ENCODE measurements at places on chromosomes 2 and 18. TPM values are rescaled to one million over a fixed set of nuclear protein-coding genes. Genes with fewer than 3 reads are reported as not detected.

DNA sequence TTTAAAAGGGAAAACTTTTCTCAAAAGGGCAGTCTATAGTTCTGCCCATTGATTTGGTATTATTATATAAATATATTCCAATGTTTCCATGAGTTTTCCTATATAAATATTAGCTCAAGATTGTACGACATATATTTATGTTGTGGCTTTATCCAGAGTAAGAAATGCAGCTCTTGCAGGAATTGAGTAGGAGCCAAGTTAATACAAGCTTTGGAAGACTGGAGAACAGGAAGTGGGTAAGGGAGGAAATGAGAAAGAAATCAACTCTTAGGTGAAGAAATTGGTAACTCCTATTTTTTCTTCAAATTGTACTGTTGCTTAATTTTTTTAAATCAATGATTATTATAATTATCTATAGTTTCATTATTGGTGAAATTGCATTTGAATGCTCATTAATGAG is 105.4 kb upstream of the FAM117B start:
- no peak for DNase-seq

GRCh38 chr2:200417366-200417765 is 92.5 kb downstream of the KCTD18 start:
- no peak for DNase-seq

GRCh38 chr2:5454051-5454390 is 238.2 kb upstream of the SOX11 start:
- DNase-seq, result no peak

DNA sequence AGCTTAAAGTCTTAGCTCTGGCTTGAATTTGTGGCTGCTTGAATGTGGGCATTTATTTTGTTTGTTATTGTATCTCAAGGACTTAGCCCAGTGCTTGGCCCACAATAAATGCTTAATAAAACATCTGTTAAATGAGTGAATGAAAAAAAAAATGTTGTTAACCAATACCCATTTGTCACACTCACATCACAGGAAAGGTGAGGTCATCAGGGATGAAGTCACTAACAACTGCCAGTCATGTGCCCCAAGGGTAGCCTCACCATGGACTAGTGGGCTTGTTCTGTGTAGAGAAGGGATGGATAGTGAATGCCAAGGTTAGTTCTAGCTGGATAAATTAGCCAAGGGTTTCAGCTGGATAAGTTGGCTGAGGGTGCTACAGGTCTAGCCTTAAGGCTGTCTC is 3.0 kb downstream of the NRBP1 start:
- no peak for DNase-seq

- no peak for DNase-seq
Observed at GRCh38 chr18:34709750-34710441, at the start of gene DTNA. DTNA (plus strand) TSS chr18:34710298; CDS start chr18:34755977, 45,679 bp downstream.

DNA sequence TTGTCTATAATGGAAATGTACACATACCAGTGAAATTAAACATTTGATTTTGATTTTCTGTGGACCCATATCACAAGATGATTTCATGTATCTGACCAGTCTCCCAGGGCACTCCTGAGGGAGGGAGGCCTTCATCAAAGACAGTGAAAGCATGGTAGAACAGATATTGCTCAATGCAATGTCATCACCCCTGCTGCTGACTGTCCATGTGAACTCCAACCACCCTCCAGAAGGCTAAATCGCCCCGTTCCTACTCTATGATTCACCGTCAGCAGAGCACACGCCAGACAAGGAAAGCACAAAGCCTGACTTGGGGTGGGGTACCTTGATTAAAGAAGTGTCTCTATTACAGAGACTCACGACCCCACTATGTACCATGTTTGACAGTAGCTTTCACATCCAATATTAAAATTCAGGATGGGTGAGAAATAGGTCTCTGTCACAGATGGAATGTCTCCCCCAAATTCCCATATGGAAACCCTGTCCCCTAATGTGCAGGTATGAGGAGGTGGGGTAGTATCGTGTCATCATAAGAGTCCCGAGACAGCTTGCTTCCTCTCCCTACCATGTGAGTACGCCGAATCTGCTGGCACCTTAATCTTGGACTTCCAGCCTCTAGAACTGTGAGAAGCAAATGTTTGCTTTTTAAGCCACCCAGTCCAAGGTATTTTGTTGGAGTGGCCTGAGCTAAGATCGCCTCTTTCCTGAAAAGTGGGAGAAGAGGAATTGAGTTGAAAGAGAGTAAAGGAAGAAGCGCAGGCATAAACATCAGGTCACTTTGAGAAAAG is 42.4 kb downstream of the CYB5A start:
- DNase-seq, result no peak

DNA sequence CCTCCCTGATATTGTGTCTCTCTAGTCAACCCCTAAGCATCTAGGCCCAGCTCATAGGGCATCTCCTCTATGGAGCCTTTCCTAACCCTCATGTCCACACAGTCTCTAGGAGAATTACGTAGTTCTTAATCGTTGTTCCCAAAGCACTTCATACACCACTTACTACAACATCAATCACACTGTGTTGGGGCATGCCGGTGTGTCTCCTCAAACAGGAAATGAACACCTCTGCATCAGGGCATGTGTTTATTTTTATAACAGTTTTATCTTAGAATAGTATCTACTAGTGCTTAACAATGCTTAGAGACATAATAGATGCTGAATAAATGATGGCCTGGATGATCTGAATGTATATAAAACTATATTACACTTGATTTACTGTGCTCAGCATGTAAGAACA is 19.7 kb downstream of the CYP1B1 start:
- no peak for DNase-seq

DNA sequence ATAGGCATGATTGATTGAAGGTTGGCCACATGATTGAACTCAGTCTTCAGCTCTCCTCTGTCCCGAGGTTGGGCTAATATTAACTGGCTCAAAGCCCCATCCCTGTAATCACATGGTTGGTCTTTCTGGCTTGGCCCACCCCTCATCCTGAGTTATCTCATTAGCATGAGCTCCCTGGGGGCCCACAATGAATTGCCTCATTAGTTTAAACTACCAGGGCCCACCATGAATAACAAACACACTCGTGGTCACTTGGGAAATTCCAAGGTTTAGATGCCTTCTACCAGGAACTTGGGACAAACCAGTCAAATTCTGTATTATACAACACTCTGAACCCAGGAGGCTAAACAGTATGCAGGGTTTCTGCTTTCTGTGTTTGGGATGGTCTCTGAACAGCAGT is 121.7 kb upstream of the B3GNT2 start:
- DNase-seq, result no peak

DNA sequence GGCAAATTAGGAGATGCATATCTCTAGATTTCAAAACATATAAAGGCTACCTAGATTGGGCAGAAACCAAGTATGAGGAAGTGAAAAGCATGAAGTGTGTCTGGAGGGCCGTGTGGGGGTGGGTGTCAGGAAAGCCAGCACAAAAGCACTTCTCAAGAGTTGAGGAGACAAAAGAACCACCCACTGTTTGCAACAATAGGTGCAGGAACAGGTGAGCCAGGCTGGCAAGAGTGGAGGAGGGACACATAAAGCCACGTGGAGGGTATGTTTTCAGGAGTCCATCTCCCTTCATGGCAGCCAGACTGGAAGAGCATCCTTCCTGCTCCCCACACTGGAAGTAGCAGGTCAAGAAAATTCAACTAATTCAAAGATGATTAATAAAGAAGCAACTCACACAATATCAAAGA is 96.4 kb downstream of the CERS6 start:
- DNase-seq, result no peak

GRCh38 chr2:48888066-48888465 is 132.5 kb upstream of the LHCGR start:
- DNase-seq, result no peak

- no peak for DNase-seq
Observed at GRCh38 chr2:64317707-64318475, 136.1 kb upstream of the LGALSL start.

DNA sequence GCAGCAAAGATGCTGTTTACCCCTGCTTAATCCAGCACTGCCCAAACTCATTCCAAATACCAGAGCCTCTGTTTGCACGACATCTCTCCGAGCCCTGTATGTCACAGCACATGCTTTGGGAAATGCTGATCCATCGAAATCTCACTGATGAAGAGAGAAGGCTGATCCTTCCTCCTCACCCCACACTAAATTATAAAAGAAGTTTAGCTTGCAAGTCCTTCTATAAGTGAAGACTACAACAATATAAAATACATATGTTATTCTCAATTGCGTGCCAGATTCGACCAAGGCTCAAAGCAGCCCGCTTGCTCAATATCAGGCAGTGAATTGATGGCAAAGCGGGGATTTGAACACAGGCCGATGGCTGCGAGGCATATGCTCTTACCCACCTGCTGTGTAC is 30.7 kb upstream of the SLC35F6 start:
- DNase-seq, result no peak

DNA sequence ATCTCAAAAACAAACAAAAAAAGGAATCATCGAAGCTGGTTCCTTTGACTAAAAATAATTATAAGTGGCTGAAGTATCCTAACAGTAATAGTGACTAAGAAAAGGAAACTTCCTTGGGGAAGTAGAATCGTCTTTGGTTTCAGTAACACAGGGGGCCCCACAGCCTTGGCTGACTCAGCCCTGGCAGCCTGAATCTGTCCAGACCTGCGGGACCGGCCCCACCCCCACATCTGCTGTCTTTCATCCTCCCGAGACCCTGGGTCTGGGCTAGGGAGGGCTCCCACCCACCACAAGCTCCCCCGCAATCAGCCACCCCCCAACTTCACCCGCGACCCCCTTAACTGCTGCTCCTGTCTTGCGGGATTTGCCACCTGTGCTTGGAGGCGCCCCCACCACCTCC is 1452.6 kb upstream of the ACVR2A start:
- DNase-seq, result no peak

DNA sequence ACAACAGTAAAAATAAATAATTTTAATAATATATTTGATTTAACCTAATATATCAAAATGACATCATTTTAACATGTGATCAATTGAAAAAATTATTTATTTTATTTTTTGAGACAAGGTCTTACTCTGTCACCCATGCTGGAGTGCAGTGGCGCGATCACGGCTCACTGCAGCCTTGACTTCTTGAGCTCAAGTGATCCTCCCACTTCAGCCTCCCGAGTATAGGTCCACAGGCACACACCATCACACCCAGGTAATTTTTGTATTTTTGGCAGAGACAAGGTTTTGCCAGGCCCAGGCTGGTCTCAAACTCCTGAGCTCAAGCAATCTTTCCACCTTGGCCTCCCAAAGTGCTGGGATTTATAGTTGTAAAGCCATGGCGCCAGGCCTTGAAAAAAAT is 126.7 kb upstream of the COPS8 start:
- DNase-seq, result no peak

- no peak for DNase-seq
Observed at GRCh38 chr2:148592791-148593190, 51.8 kb upstream of the EPC2 start.

DNA sequence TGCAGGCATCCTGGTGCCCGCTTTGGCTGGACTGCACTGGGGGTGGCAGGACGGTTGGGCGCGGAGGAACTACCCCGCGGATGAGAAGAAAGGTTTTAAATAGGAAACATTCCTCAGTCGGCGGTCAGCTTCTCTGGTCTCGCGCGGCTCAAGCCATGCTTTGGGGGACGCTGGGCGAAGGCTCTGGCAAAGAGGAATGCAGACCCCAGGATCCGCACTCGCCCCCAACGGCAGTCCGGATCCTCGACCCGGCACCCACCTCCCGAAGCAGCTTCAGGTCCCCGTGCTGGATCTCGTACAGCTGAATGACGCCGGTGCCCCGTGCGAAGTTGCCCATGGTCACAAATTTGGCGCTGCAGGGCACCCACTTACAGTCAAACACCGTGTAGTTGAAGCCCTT is 686 bp upstream of the PNO1 start:
- DNase-seq, result no peak

The CD226 gene
- total RNA-seq, result 85.3 TPM

The C1QL2 gene
- not detected for total RNA-seq

The CDKL4 gene
- total RNA-seq, result 0.11 TPM

The NFATC1 gene
- 95.0 TPM for total RNA-seq

The HJURP gene
- total RNA-seq, result 52.4 TPM

The CNTNAP5 gene
- not detected for total RNA-seq

The UGT1A6 gene
- not detected for total RNA-seq

The PDE11A gene
- total RNA-seq, result not detected

The CHMP1B gene
- total RNA-seq, result 27.3 TPM

Data from activated T-helper 2 cell treated with anti-CD3 and anti-CD28 coated beads, Interferon-gamma antibody, Interleukin-2, Interleukin-4, amounts not matched to agents 10 μg/mL and 5 μg/mL and 100 μg/mL, durations not matched to agents 14 hours and 24 hours and 36 hours (primary cell).